Stimulated activated CD4-positive, alpha-beta T cell treated with anti-CD3 and anti-CD28 coated beads, TNF-alpha, amount 100 ng/mL, for 24 hours (primary cell): ENCODE measurements at places on chromosomes 5 and 9.

- peak; percentile 21 for DNase-seq
Observed at GRCh38 chr5:171882118-171882517, 96.5 kb downstream of the SMIM23 start.

DNA sequence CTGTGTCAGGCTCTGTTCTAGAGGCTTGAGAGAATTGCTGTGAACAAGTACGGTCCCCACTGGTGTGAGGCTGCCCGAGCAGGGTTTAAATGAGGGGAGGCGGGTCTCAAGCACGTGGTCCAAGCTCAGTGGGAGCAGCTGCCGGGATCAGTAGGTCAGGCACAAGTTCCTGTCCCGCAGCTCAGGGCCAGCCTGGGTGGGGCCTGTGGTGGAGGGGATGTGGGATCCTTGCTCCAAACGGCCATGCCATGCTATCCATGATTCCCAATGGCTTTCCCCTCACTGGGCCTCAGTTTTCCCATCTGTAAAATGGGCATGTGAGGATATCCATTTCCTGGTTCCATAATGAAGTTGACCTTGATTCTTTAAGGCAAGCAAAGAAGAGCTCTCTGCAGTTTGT lies 17.1 kb downstream of the OBP2B start:
- no peak for DNase-seq

- no peak for DNase-seq
Observed at GRCh38 chr9:133991214-133991921, 756 bp downstream of the VAV2 start.

DNA sequence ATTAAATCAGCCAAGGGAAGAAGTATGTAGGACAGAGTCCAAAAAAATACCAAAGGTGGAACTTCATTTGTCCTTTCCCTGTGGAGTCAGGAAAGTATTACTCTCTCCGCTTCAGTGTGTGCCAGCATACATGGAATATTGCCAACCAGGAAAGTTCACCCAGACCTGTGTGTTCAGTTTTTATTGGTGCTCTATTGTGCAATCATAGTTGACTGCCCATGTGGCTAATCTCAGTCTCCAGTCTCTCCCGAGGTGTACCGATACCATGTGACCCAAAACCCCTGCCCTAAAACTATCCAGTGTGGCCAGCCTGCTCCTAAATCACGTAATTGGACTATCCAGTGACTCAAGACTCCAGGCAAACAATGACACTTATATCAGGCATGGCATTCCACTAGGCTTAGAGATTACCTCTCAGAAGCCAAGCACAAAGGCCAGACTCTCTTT lies 38.8 kb downstream of the NFX1 start:
- DNase-seq, result no peak

DNA sequence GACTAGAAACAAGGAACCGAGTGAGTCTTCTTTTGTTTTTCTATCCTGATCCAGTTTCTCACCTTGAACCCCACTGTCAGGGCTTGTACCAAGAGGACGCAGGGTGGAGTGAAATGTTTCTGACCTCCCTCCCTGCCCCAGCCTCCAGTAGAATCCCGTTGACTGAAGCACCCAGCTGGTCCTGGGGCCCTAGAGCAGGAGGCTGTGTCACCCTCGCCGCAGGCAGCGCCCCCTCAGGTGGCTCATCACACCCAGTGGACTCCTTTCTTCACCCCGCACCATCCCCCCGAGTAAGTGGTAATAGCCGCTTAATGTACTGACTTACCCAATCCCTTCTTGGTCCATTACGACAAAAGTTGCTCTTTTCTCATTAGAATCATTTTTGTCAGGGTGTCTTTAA lies 53.8 kb downstream of the MVB12B start:
- DNase-seq, result no peak

DNA sequence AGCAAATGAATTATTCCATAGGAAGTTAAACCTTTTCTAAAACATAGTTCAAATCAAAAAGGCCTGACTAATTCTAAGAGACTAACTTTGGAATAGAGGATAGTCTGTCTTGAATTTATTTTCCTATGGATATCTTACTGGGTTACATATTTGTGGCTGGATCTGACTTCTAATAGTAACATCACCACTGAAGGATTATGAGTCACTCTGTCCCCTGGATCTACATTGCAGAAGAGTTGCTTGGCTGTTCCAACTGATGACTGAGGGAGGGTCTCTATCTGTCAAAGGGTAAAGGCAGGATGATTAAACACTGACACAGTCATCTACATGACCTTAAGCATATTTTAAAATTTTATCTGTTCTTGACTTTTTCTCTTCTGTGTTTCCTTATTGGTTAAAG lies 119.6 kb upstream of the FST start:
- DNase-seq, result no peak

- no peak for DNase-seq
Observed at GRCh38 chr5:160165137-160166068, 46.2 kb upstream of the PWWP2A start.

- no peak for DNase-seq
Observed at GRCh38 chr5:122375801-122376200, 63.8 kb downstream of the SNCAIP start.
